ENCODE measurements at places on chromosomes 7 and 10.
A peak's percentile ranks its signal among the peaks of the same experiment; 100 is the strongest.

DNA sequence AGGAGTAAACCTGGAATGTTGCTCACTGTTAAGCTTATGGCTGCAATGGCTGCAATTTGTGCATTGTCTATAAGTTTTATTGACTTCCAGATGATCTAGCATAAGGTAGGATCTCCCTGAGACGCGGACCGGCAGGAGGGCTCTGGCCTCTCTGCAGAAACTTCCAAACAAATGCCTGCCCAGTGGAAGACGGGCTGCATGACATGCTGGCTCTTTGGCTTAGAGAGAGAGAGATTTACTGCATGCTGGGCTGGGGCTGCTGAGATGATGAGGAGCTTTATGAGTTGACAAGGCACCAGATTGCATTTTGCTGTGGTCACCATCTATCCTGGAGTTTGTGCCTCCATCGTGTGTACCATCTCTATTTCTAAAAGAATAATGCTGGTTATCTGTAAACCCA is 193.2 kb downstream of the GALNT17 start:
- no peak for DNase-seq

GRCh38 chr10:63666836-63667383 is 145.7 kb downstream of the REEP3 start:
- DNase-seq = no peak

GRCh38 chr10:43188702-43189101 is 50.5 kb downstream of the CSGALNACT2 start:
- no peak for DNase-seq

GRCh38 chr10:9910446-9910845 is 1107.2 kb upstream of the CELF2 start:
- no peak for DNase-seq

GRCh38 chr7:99741441-99741795 is 6.4 kb upstream of the CYP3A7 start:
- DNase-seq = no peak

DNA sequence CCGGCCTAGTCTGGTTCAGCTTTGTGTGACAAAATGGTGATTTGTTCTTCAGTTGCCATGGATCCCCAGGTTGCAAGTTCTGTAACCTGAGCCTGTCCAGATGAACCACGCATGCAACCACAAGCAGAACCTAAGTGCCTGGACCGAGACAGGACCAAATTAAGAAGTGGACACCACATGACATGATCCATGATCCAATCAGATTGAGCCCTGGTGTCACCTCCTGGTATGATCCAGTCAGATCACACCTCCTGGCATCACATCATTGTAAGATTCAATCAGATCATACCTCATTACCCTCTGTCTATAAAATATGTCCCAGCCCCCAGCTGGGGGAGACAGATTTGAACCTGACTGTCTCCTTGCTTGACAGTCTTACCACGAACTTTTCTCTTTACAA is 70.0 kb downstream of the MALSU1 start:
- DNase-seq = no peak

DNA sequence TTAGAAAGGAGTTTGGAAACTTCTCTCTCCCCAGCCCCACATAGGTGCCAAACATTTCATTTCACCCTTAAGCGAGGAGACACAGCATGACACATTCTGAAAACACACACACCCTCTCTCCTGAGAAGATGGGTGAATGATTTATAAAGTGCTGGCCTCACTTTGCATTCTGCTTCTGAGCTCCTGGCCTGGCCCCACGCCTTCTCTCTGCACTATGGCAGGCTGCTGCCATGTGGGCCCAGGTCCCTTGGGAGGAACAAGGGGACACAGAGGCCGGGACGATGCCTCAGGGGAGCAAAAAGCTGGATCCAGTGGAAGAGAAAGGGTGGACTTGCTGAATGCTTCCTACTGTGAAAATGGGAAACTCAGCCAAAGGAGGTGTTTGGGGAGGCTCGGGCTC is 56.0 kb downstream of the CPXM2 start:
- DNase-seq = no peak

DNA sequence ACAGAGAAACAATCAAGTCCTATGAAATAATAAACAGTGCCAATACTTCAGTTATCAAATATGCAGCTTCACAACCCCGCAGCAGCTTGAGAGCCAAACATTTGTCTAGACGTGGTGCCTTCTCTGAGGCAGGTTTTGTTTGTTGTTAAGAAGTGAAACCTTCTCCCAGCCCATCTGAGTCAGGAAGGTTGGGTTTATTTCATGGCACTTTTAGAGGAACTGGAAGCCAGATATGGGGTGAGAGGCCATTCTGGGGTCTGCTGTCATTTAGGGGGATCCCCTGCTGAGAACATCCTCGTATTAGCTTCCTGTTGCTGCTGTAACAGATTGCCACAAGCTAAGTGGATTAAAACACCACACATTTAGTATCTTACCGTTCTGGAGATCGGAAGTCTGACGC is 113.6 kb downstream of the GRK5 start:
- DNase-seq = no peak

DNA sequence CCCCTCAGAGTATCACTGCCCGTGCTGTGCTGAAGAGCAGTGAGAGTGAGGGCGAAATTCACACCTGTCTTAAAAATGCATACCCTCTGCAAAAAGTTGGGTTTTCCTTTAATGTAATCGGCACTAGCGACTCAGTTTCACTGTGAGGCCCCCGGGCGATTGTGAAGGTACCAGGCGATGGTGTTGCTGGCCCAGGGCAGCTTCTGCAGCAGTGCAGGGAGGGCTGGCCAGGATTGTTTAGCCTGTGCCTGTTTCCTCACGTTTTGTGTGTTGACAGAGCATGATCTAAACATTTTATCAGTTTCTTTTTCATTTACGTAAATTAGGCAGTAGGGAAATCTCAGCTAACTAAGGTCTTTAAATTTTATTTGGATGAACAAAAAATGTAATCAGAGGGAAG is 13.3 kb downstream of the ZNF862 start:
- DNase-seq = no peak

DNA sequence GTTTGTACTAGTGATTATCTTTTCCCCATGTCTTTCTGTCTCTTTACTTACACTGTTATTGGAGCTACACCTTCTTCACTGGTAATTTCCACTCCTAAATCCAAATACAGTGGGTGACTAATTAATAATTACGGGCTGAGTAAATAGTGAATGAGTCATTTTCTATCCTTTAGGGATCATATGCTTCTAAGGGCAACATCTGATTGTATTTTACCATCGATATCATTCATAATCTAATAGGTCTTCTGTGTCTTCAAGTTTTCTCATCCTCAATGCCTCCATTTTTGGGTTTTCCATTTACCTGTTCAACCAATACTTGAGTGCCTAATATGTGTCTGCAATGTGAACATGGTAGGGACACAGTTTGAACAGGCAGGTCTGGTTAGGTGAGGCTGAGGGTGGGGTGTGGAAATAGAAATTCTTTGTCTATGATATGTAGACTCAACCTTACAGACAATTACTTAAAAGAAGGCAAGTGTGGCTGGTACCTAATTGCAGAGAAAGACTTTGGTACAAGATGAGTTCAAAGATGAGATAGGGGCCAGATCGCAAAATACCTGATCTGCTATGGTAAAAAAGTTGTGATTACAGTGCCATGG is 5.9 kb upstream of the DHX32 start:
- DNase-seq = no peak

DNA sequence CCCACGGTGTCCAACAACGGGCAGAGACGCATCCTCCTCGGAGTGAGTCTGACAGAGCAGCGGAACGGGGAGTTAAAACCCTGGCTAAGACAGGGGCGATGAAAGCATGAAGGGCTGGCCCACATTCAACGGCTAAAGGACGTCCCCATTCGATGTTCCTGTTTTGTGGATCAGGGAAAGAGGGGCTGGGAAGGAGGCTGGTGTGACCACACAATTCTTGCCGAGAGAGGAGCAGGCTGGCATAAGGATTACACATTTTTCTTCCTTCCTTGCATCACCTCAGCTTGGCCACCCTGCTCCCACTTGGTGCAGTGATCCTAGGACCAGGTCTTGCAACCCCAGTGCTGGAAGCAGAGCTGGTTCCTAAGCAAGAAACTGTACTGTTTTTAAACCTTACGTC is 67.7 kb downstream of the GNA12 start:
- DNase-seq = no peak

DNA sequence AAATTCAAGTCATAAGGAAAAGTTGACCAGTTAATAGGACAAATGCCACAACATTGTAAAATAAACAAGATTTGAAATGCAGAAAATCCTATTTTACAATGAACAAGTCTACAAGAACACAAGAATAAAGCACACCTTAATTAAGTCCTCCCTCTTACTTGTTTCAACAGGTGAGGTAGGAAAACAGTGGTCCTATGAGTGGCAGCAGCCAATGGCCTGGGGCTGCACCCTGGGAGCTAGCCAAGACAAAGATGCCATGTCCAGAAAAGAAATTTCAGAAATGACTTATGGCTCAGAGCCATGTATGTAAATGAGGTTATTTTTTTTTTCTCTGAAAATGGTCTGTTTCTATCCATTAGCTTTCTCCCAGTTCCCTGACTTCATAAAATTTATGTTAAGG is 14.3 kb downstream of the KLLN start:
- no peak for DNase-seq

DNA sequence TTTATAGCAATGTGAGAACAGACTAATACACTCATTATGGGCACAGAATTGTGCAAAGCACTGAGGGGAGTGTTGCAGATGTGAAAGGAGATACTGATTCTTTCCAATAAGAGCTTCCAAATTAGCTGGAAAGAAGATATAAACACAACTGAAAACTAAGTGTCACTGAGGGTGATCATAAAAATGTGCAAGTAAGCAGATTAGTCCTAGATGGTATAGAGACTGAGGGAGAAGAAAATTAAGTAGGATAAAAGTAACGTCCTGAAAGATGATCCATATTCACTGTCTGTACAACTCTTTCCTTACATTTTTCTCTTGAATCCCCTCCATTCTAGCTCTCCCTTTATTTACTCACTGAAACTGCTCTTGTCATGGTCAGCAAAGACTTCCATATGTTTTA is 11.2 kb upstream of the NXPH1 start:
- DNase-seq = no peak

DNA sequence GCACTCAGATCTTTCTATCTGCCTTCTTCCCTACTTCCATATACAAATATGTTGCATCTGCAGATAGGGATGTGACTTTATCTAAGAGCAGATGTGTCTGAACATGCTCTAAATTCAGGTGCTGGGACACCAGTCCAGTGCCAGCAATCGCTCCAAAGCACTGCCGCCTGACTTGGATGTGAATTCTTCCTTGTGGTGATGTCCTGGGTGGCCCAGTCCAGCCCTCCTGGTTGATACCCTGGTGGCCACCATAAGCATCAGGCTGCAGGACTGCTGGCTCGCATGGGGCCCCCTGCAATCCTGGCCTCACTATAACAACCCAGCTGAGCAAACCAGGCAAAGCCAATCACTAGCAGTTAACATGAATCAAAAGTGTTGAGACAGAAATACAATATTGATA is 149.2 kb upstream of the PDE1C start:
- no peak for DNase-seq

GRCh38 chr10:85213493-85213892 is 885.1 kb downstream of the CCSER2 start:
- DNase-seq = no peak

GRCh38 chr7:76997381-76998284 is 34.5 kb downstream of the SPDYE17 start:
- no peak for DNase-seq

DNA sequence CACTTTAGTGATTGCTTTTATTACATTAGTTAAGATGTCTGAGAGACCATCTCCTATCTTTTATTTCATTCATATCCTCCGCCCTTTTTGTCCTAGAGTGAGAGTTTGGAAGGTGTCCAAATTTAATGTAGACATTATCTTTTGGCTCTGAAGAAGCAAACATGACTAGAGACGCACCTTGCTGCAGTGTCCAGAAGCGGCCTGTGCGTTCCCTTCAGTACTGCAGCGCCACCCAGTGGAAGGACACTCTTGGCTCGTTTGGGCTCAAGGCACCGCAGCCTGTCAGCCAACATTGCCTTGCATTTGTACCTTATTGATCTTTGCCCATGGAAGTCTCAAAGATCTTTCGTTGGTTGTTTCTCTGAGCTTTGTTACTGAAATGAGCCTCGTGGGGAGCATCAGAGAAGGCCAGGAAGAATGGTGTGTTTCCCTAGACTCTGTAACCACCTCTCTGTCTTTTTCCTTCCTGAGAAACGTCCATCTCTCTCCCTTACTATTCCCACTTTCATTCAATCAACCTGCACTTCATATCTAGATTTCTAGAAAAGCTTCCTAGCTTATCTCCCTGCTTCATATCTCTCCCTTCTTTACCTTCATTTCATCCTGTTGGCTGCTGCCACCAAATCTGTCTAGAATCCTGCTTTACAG is 10.4 kb upstream of the CLCN1 start:
- DNase-seq = peak; percentile 86

- no peak for DNase-seq
Observed at GRCh38 chr7:157041004-157041403, 30.5 kb upstream of the MNX1 start.

- no peak for DNase-seq
Observed at GRCh38 chr7:55127622-55128081, 108.8 kb downstream of the EGFR start.

DNA sequence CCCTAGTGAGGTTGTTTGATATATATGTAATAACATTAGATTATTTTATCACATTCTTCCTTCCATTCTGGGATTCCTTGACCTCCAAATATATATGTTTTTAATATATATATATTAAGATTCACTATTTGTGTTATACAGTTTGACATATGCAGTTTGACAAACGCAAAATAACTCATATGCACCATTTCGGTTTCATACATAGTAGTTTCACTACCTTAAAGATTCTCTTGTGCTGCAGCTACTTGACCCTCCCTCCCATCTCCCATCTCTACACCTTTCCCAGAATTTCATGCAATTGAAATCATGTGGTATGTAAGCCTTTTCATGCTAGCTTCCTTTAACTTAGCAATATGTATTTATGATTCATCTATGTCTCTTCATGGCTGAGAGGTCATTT is 1244.4 kb downstream of the SORCS3 start:
- DNase-seq = no peak

DNA sequence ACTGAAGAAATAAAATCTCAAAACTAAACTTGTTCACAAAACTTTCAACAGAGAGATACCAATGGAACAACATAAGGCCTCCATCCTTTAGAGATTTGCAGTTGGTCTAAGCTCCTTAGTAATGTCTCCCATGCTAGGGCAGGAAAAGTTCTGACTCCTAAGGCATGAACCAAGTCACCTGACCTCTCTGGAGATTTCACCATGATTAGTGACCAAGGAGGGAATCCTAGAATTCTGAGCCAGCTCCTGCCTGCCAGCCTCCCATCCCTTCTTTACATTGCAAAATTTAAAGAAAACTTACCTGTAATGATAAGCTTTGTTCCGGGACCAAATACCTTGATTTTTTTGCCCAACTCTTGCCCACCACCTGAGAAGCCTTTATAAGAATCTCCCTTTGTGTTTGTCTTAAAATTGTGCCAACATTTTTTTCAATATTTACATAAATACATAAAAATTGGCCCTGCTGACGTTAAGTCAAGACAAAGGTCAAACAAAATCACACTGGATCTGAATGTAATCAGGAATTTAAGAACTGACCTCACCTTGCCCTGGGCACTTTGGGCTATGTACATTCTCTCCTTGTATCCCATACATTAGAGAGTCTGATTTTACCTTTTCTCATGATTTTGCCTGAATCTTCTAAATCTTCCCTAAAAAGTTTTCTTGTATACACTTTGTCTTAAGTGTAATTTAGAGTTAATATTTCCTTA is at the start of gene TARP:
TSS of gene TARP (minus strand) at position 351 of the 710 bp plus-strand sequence.
- no peak for DNase-seq
